ENCODE measurements at places on chromosomes 11 and 22.

DNA sequence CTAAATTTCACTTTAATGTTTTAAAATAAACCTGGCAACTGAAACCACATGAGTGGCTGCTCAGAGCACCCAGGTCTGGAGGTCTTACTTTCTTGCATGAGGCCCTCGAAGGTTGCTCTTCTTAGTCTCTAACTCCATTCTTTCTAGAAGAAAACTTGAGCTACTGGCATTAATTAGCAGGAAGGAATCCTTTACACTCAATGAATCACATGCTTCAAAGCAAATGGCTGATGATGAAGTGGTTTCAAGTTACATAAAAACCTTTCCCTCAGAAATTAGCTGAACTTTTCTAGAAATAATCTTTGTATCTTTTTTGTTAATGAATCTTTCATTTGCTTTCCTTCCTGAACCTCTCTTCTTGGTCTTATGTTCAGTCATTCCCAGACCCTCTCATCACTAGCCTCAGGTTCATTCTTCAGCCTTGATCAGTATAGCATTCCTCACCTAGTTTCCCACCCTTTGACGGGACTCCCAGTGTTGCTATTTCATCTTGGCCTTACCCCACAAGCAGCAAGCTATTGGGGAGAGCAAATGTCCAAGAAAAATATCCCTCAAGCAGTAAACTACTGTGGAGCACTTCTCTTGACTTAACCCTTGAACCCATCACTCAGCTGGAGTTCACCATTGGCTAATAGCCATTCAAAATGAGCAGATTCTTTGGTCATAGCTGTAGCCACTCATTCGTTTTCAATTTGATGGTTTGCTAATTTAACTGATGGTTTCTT is 75.1 kb downstream of the INSC start:
- DNase-seq, result no peak

GRCh38 chr22:23481369-23481768 is 98.7 kb downstream of the IGLL1 start:
- no peak for DNase-seq

- peak; percentile 89 for DNase-seq
These were observed 385.6 kb downstream of the DCDC1 start for GRCh38 chr11:30983776-30984441.

DNA sequence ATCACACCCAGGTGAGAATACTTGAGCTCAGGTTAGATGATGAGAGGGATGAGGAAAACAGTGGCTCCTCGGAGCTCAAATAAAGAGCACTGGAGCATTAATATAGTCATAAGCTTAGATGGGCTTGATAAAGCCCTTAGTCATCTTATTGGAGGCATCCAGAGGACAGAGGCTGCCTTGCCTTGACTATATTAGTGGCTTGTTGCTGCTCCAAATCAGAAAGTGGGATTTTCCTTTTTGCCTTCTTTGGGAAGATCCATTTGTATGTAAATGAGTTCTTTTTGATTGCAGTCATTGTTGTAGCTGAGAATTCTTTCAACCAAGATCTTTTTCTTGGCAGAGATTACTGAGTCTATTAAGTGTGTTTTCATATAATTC is 18.9 kb downstream of the ADM start:
- no peak for DNase-seq

DNA sequence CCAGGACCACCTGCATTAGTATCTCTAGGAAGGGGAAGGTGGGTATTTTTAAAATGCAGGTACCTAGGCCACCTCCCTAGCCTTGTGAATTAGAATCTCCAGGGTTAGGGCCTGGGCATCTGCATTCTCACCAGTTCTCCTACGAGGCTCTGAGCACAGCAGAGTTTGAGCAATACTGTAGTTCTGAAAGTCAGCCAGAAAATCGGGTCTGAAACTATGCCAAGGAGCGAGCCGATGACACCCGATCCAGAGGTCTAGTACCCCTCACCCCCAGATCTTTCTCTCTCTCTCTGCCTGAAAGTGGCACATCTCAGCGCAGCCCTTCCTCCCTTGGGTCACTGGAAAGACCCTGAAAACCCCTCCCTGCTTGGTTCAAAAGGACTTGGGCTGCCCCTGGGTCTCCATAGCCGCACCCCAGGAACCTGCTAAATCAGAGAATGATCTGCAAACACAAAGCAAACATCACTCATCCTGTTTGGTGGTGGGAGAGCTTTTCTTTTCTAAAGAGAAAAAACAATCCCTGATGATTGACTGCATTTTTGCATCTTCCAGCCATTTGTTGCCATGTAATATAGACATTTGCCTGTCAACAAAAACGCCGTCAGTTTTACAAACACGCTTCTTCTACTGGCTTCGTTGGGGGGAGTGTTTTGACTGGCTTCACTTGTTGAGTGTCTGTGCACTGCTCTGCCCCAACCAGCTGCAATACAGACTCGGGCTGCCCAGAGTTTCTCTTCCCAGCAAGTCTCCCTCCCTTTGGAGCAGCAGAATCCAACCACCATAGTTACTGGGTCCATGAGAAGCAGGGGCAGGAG is 229.9 kb downstream of the MN1 start:
- no peak for DNase-seq

- DNase-seq, result no peak
These were observed 317.9 kb downstream of the ETS1 start for GRCh38 chr11:128269466-128269865.
